Osteoblast (primary cell): ENCODE measurements at places on chromosomes 5 and 9.

DNA sequence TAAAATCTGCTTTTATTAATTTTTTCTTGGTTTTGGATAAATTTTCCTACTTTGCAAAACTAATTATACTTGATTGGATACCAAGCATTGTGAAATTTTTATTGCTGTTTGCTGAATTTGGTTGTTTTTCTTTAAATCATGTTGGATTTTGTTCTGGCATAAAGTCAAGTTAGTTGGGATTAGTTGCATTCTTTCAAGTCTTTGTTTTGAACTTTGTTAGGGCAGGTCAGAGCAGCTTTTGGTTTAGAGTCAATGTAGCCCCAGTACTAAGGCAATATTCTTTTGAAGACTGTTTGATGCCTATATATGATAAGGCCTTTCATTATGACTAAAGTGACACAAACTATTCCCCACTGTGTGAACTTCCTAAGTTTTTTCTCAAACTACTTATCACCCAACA is 531.1 kb downstream of the RASEF start:
- no peak for DNase-seq

DNA sequence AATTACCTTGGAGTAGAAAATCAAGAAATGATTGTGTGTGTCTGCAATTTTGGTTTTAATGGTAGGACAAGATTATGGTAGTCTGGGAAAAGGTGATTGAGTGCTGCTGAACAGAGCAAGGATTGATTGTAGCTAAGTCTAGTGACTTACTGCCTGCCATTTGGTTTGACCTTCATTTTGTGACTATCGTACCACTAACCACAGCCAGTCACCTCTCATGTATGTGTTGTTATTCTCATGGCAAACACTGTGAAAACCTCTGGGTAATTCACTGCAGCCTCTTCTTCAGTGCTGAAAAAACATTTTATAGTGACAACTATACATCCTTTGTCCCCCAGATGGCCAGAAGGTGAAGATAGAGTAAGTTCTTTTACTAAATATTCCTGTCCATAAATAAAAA is 37.5 kb downstream of the CTNNA1 start:
- no peak for DNase-seq

GRCh38 chr5:139495638-139496435 is 13.3 kb upstream of the STING1 start:
- peak; percentile 31 for DNase-seq

GRCh38 chr5:143212261-143212660 is 191.2 kb downstream of the NR3C1 start:
- no peak for DNase-seq

DNA sequence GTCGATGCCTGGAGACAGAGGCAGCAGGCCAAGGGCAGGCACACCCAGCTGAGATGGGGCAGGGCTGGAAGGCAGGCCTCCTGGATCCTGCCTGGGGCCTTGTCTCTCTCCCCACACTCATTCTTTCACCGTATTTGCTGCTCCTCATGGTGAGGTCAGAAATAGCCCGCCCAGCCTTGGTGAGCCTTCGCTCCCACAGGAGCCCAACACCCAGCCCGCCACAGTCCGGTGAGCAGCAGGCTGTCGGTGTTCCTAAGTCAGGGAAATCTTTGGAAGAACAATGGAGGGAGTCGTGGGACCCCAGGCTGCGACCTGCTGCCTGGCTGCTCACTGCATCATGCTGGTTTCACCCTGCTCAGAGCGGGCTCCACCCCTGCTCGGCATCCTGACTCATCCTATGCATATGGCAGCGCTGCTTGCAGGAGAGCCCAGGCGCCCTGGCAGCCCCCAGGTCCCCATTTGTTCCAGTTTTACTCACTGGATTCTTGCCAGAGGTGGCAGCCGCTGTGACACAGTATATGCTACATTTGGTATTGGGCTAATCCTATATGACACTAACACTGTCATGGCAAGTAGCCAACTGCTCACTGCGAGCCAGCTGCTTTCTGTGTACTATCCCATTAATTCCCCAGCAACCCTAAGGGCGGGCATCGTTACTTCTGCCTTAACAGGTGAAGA is 53.2 kb upstream of the NCS1 start:
- DNase-seq, result no peak
